ENCODE measurements at places on chromosomes 4 and X.

GRCh38 chrX:26789751-26790150 is 573.8 kb downstream of the MAGEB5 start:
- DNase-seq = no peak

DNA sequence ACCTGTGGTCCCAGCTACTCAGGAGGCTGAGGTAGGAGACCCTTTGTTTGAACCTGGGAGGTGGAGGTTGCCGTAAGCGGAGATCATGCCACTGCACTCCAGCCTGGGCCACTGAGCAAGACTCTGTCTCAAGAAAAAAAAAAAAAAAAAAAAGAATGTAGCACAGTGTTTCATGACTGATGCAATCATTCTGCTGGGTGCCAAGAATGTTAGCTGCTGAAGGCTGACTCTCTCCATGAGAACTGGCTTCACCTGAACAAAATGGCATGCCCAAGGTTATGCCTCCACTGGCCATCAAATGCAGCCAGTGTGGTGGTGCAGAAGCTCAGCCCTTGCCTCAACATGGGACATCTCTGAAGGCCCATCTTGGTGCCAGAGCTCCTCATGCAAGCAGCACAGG is 412.1 kb downstream of the ADAM29 start:
- DNase-seq = peak; percentile 37

DNA sequence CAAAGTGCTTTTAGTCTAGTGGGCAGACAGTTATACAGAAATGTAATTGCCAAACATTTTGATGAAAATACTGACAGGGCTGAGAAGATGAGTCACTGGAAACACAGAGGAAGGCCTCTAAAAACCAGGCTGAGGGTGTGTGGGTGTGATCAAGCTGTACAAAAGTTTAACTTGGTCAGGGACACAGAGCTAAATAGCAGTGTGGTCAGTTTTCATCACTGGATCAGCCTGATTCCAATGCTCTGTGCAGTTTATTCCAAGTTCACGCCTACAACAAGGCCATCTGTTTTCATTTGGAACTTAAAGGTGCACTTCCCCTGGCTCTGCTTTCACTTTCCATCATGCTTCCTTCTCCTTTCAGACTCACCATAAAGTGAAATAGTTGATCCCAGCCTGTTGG is 10.6 kb downstream of the CENPVL3 start:
- peak; percentile 18 for DNase-seq

DNA sequence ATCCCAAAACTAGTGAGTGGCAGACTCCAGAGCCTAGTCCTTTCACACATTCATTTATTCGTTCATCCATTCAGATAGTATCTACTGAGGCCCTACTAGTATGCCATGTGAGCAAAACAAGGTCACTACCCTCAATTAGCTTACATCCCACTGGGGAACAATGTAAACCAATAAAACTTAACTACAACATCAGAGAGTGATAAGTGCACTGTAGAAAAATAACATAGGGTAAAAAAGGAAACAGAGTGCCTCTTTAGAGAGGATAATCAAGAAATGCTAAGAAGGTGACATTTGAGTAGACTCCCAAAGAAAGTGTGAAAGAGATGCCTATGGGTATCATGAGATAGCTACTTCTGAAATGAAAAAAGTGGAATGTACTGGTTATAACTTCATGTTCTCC is 18.5 kb downstream of the PAPSS1 start:
- DNase-seq = no peak

- peak; percentile 11 for DNase-seq
These were observed 132.2 kb upstream of the AGA start for GRCh38 chr4:177574446-177574845.

- peak; percentile 13 for DNase-seq
These were observed 25.6 kb upstream of the MSMO1 start for GRCh38 chr4:165301833-165302232.

- DNase-seq = peak; percentile 97
These were observed 82.2 kb downstream of the MAML3 start for GRCh38 chr4:140071806-140072205.

GRCh38 chrX:132184871-132185270 is 34.4 kb downstream of the RAP2C start:
- no peak for DNase-seq

DNA sequence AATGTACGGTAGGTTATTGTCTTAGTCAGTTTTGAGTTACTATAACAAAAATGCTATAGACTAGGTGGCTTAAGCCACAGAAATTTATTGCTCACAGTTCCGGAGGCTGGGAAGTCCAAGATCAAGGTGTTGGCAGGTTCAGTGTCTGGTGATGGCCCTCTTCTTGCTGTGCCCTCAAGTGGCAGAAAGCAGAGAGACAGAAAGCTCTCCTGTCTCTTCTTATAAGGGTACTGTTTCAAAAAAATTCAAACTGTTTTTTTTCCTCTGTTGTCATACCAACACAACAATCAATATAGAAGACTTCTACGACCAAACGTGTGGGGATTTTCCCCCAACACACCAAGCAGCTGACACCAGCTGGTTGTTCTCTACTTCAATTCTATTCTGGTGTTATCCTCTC is 53.4 kb downstream of the ADGRG4 start:
- DNase-seq = no peak

DNA sequence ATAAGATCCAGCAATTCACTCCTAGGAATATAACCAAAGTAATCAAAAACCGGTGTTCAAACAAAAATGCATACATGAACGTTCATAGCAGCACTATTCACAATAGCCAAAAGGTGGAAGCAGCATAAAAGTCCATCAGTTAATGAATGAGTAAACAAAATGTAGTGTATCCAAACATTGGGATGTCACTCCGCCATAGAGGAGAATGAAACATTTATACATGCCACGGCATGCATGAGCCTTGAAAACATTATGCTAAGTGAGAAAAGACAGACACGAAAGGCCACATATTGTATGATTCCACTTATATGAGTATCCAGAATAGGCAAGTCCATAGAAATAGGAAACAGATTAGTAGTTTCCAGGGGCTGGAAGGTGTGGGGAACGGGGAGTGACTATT is 11.0 kb upstream of the PDLIM3 start:
- DNase-seq = no peak

- DNase-seq = peak; percentile 42
These were observed 474.8 kb upstream of the SLIT2 start for GRCh38 chr4:19776929-19777328.

- DNase-seq = no peak
These were observed 994.0 kb downstream of the ARAP2 start for GRCh38 chr4:35250331-35250730.

DNA sequence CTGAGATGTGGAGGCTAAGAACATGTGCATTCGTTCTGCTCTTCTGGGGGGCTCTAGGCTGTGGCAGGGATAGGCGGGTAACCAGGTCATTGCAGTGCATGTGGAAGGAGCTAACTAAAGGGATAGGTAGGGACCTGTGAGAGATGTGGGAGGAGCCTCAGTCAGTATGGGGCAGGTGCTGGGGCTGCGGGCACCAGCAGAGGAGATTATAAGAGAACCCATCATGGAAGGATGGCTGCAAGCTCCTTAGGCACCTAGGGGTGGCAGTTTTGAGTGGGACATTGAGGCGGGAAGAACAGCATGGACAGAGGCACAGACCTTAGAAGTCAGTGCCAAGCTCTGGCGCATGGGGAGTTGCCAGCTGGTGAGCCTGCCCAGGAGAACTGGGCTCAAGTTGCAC is 7.2 kb downstream of the CLDN22 start:
- DNase-seq = no peak

GRCh38 chr4:11632483-11632882 is 203.8 kb upstream of the HS3ST1 start:
- no peak for DNase-seq

- DNase-seq = no peak
These were observed 14.7 kb downstream of the C4orf54 start for GRCh38 chr4:99642725-99643489.

GRCh38 chrX:71107245-71107644 is 705 bp upstream of the CXorf65 start:
- no peak for DNase-seq

- no peak for DNase-seq
These were observed 104.3 kb upstream of the STK26 start for GRCh38 chrX:131918839-131919238.
